ENCODE measurements at places on chromosomes 2 and 18. TPM values are rescaled to one million over a fixed set of nuclear protein-coding genes. Genes with fewer than 3 reads are reported as not detected.

FKBP1B gene
- 7.2 TPM for total RNA-seq

NEDD4L gene
- total RNA-seq, result 13.0 TPM

MGAT4A gene
- total RNA-seq, result 4.3 TPM

MYL1 gene
- not detected for total RNA-seq

All from cardiac ventricle fibroblast (primary cell).